ENCODE measurements at places on chromosomes 11 and 22.

DNA sequence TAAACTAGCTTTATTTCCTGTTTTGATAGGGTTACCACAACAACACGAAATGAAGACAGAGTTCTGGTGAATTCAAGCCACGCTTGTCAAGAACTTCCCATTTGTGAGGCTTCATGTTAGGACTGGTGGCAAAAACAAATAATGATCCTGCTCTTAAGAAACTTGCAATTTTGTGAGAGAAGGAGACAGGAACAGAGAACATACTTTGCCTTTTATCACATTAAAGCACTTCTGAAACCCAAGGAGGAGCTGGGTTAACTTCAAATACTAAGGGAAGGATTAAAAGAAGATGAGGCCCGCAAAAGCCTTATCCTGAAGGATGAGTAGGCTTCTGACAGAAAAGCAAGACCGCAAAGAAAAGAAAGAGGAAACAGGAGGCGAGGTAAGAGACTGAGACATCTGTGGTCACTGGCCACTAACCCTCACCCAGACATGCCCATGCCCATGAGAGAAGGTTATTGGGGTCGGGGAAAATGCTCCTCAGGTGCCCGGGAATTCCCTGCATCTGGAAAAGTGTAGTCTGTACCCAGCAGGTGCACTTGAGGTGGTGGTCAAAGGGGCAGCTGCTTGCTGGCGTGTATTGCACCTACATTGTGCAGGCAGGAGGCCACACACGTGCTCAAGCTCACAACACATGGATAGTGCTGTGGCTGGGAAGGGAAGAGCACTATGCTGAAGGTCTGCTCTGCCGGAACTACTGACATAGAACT, 50.5 kb downstream of the MAPK1 start:
- peak; percentile 84 for DNase-seq

- DNase-seq = peak; percentile 52
Measured at GRCh38 chr11:57798905-57799559, 37.4 kb downstream of the CTNND1 start.

- DNase-seq = no peak
Measured at GRCh38 chr11:64176751-64177150, 9.2 kb upstream of the STIP1 start.

DNA sequence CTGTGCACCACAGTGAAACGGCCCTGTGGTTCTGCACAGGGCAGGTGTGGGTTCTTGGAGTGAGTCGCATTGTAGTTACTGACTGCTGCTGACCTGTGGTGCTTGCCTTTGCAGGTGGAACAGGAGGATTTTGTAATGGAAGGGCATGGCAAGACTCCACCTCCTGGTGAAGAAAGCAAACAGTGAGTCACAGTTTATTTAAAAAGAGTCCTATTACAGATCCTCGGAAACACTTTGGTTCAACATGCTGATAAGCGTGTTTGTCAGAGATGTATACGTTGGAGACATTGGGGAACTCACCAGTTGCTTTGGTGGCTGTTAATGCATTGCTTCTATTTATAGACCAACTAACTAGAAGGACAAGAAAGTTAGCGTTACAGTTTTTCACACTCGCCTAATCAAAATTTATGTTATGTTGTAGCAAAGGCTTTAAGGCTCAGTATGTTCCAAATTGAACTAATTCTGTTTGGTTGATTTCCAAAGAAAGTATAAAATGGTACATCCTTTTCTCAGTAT, 21.7 kb upstream of the TNRC6B start:
- no peak for DNase-seq

GRCh38 chr22:23511627-23512347, 68.3 kb downstream of the IGLL1 start:
- no peak for DNase-seq

- no peak for DNase-seq
Measured at GRCh38 chr22:37244114-37244921, at the start of gene RAC2. Gene RAC2, minus strand, starts transcription at chr22:37244269. Its CDS starts 121 bp downstream, at chr22:37244148.

GRCh38 chr11:61947486-61948210, 2.5 kb upstream of the BEST1 start:
- peak; percentile 95 for DNase-seq

- no peak for DNase-seq
Measured at GRCh38 chr11:76329084-76329648, 51.8 kb downstream of the THAP12 start.

DNA sequence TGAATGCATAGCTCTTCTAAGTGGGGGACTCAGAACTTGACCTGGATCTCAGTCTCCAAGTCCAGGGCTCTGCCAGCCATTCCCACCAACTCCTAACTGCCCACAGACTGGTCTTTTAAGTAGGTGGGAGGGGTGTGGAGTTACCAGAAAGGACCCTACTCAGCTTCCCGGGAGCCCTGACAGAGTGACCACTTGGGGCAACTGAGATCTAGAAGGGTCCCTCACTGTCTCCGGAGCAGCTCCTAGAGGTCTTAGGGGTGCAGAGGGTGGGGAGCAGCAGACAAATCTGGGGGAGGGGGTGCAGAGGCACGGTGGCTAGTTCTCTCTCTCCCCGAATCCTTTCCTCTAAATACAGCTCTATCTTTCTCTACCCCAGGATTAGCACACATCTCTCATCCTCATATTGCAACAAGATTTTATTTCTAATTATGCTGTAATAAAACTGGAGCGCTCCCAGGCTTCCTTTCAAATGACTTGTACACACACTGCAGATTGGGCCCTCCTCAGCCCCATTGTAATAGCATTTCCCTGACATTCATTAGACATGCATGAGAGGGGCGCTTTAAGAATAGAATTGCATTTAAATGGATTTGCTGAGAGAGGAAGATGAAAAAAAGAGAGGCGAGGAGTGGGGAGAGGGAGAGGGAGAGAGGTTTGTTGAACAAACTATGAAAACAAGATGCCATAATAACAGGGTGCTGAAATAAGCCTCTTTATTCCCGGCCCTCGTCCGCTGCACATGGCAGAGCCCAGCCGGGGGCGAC, 219.0 kb downstream of the CEP164 start:
- no peak for DNase-seq

- DNase-seq = no peak
Measured at GRCh38 chr11:94926271-94926625, 47.1 kb downstream of the CWC15 start.

DNA sequence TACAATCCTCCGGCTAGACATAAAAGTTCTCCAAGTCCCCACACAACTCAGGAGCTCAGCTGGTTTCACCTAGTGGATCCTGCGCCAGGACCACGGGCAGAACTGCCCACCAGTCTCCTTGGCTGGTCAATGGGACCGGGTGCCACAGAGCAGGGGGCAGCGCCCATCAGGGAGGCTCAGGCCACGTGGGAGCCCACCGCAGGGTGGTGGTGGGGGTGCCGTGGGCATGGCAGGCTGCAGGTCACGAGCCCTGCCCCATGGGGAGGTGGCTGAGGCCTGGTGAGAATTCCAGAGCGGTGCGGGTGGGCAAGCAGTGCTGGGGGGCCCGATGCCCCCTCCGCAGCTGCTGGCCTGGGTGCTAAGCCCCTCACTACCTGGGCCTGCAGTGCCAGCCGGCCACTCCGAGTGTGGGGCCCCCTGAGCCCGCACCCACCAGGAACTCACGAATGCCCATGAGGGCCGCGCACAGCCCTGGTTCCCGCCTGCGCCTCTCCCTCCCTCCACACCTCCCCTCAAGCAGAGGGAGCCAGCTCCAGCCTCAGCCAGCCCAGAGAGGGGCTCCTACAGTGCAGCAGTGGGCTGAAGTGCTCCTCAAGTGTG, 1091.9 kb upstream of the TENM4 start:
- DNase-seq = no peak

GRCh38 chr11:12088047-12088481, 22.3 kb upstream of the MICAL2 start:
- no peak for DNase-seq

DNA sequence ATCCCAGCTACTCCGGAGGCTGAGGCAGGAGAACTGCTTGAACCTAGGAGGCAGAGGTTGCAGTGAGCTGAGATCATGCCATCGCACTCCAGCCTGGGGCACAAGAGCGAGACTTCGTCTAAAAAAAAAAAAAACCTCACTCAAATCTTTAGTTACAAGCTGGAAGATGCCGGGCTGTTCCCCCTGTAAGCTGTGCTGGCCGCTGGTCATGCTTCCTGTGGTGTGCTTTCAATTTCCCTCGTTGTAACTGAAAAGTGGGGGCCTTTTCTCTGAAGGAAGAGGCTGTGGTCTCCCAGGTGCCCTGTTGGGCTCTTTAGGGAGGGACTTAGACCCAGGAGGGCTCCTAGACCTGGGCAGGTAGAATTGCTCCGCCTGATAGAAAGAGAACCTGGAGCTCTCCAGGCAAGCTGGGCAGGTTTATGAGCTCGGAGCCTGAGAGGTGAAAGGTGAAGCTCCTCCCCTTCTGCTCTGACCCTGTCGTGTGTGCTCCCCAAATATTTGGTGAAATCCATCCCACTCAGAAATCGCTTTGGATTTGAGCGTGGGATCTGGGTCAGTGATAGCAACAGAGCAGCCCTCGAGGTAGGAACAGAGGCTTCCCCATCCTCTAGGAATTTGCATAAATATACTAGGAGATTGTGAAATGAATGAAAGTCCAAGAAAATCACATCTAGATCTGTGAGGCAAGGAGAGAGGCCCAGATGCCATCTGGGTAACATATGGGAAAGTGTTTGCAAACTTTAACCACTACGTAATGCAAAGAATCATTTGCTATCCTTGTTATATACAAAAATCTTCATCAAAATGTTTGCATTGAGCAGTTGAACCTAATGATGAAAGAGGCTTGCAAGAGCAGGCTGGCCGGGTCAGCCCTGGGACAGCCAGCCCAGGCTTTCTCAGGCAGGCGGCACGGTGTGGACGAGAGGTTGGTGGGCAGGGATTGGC, 154.3 kb downstream of the FBXO7 start:
- DNase-seq = peak; percentile 94

GRCh38 chr11:45930031-45930794, 7.8 kb downstream of the LARGE2 start:
- DNase-seq = no peak

DNA sequence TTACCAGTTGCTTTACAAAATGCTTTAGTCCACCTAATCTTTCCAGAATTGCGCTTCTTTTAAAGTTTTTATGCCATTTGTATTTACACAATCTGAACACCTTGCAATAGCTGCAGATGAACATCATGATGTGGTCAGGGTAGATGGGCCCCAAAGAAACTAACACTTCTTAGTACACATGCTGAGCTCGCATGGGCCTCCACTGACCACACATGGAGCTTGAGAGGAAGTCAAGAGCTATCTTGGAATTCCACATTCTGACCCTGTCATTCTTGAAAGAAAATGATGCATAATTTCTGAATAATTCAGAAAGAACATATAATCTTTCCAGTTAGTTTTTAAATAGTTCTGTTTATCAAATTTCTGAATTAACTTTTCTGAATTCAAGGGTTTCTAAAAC, 7.7 kb downstream of the LIPT2 start:
- no peak for DNase-seq

- no peak for DNase-seq
Measured at GRCh38 chr22:44659140-44659539, 42.9 kb upstream of the PRR5 start.

DNA sequence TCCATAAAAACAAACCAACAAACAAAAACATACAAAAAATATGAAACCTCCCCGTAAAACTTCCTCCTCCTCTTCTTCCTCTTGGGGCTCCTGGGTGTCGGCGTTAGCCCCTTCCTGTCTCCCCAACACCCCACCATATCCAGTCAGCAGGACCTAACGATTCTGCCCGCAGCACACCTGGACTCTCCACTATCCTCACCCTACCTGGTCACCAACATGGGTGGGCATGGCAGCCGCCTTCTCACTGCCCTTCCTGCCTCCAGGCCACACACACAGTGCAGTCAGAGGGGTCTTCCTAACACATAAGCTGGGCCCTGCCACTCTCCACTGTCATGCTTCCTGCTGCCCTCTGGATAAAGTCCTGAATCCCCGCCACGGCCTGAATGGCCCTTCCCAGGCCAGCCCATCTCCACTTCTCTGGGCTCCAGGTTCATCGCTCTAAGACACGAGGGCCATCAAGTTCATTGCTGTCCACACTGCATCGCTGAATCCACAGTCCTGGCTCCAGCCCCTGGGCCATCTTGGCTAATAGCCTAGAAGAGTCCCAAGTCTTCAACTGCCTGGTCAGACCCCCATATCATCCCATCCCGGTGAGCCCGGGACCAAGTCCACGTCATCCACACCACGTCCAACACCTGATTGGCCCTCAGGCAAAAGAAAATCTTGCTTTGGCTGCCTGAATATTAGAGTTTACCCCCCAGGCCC, 76.2 kb downstream of the IGLL1 start:
- DNase-seq = no peak

DNA sequence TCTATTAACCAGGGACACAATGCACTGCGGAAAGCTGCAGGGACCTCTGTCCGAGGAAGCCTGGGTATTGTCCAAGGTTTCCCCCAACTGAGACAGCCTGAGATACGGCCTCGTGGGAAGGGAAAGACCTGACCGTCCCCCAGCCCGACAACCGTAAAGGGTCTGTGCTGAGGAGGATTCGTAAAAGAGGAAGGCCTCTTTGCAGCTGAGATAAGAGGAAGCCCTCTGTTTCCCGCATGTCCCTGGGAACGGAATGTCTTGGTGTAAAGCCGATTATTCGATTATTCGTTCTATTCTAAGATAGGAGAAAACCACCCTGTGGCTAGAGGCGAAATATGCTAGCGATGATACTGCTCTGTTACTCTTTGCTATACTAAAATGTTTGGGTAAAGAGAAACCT, 5.2 kb downstream of the BET1L start:
- DNase-seq = no peak

- no peak for DNase-seq
Measured at GRCh38 chr11:44450295-44450932, 115.0 kb upstream of the CD82 start.

- no peak for DNase-seq
Measured at GRCh38 chr11:34292546-34292945, 65.3 kb downstream of the ABTB2 start.

GRCh38 chr11:134754521-134755198, 342.6 kb upstream of the B3GAT1 start:
- no peak for DNase-seq

DNA sequence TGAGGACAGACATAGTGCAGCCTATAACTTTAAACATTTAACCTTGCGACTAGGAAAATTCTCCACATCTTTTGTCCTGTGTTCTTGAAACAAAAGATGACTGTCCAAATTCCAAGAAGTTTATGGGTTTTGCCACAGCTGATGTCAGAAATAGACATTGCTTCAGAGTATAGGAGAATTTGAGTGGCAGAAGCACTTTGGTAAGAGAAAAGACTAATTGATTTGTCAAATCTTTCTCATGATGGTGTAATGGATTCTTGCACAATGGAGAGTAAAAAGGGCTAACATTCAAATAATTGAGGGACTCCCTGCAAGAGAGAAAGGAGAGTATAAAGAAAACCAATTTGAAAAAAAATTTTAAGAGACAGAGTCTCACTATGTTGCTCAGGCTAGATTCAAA, 25.3 kb downstream of the C11orf58 start:
- DNase-seq = no peak

DNA sequence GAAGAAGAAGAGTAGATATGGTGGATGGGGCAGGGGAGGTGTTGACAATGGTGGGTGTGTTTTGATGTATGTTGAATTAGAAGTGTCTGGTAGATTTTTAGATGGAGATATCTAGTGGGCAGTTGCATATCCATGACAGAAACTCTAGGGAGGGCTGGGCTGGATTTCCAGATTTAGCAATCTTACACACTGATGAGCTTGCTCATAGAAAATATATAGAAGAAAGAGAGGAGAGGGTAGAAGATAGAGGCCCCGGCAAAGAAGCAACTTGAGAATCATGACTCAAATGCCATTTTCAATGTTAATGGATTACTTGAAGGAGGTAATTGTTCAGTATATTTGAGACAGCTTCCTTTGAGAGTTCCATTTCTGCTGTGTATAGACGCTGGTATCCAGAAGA, 8.2 kb downstream of the REXO2 start:
- DNase-seq = no peak

GRCh38 chr11:370070-370941, 1.0 kb downstream of the B4GALNT4 start:
- DNase-seq = no peak
